ENCODE measurements at places on chromosomes 4 and X.
A peak's percentile ranks its signal among the peaks of the same experiment; 100 is the strongest.

- no peak for DNase-seq
Measured at GRCh38 chrX:154890990-154891639, 5.0 kb downstream of the F8A1 start.

DNA sequence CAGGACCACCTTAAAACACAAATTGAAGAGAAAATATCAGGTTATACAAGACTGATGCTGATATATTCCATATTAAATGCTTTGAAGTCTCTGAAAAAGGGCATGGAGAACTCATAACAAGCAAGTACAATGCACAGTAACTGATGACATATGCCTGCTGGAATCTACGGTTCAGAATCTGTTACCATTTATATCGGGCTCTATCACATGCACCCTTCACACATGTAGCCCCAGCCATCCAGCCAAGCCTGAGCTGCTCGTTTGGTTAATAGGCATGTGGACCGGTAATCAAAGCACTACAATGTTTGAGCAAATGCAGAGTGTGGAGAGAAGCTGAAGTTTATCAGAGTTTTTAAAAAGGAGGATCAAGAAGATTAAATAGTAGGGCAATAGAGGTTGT, 11.8 kb downstream of the COMMD8 start:
- DNase-seq, result no peak

DNA sequence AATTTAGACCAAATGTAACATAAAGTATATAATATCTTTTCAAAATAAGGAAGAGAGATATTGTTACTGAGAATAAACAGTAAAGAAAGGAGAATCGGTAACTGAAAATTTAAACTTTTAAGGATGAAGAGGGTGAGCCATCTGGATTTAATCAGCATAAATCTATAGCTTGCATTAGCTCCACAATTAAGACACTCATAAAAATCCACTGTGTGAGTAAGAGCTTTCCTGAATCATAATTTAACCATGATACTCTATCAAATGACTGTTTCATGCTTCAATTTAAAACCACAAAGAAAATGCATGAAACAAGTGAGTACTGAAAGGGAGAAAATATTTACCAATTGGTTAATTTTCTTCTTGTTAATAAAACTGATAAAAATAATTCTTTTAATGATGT, 951.5 kb upstream of the SLIT2 start:
- no peak for DNase-seq

DNA sequence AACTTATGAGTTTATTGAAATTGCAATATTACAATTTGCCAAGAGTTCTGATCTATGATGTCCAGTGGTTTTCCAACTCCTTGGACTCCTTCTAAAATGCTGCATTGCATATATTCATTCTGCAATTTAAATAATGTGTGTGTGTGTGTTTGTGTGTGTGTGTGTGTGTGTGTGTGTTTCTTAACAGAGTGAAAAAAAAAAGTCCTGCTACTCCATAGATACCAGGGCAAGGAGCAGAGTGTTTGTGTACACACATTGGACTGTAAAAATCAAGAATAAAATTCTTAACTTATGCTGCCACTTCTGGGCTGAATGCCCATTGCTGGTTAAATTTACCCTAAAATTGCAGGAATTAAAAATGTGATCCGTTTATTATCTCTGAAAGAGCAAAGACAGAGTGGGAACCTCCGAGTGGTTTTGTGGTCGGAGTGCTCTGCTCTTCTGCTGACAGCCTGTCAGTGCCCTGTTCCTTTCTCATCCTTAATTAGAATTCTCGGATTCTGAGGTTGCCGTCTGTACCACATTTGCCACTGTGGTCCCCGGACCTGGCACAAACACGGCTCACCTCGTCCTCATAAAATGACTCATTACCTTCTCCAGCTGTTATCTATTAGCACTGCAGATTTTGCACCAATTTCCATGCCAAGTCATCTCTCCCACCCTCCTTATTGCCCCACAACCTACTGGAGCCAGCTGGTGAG, 355.5 kb downstream of the KCNIP4 start:
- no peak for DNase-seq

DNA sequence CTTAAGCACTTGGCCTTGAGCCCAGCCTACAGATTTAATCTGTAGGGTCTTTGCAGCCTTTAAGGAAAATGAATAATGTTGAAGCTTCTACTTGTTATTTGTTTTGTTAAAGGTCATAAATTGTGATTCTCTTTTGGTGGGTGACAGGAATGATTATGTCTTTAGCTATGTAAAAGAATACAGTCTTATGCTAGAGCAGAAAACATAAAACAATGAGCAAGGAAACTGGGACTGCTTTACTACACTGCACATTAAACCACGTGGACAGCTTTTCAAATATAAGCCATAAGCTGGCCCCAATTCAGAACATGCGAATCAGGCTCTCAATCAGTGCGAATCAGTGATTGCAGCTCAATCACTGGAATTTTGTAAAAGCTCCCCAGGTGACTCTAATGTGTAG, 40.9 kb upstream of the TBC1D19 start:
- DNase-seq, result no peak

DNA sequence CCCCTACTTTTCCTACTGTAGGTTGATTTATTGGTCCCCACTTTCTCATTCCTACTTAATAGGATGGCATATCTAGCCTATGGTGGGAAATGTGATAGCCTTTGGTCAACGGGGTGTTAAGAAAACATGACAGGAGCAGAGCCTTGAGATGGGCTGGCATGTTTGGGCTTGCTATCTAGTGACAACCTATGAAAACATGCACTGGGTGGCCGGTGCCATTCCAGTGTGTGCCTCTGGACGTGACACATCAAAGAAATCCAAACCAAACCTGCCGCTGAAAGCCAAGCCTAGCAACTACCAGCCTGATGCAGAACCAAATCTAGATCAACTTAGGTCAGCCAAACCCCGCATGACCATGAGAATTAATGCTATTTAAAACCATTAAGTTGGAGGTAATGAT, 317.6 kb downstream of the DMD start:
- no peak for DNase-seq

DNA sequence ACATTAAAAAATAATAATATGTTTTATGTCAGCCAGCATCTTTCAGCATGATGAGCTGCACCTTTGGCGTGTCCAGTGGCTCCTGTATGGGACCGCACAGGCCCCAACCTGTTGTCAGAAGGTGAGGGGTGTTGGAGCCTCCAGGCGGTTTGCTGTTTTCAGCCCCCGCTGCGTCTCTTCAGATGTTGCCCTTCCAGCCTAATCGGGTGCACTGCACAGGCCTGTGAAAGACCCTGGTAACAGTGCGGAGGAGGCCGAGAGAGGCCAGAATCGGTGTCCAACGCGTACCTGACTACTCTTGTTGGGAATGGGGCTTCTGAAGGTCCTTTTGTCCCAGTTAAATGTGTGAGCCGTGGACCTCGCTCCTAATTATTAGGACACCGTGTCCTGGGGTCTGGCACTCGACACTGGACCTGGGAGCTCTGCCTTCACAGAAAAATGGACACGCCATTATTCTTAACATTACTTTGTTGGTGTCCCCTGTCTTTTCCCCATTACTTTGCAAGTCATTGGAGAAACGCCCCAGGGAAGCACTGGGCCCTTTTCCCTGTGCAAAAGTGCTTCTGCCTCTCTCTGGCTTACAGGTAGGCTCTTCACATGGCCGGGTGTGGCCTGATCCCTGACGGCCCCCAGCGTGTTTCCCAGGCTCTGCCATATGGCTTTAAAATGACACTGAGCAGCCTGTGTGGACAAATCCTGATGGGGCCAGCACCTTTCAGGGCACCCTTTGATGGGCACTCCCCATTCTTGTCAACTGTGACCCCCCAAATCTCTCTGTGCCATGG, 51.2 kb downstream of the TBC1D14 start:
- no peak for DNase-seq

DNA sequence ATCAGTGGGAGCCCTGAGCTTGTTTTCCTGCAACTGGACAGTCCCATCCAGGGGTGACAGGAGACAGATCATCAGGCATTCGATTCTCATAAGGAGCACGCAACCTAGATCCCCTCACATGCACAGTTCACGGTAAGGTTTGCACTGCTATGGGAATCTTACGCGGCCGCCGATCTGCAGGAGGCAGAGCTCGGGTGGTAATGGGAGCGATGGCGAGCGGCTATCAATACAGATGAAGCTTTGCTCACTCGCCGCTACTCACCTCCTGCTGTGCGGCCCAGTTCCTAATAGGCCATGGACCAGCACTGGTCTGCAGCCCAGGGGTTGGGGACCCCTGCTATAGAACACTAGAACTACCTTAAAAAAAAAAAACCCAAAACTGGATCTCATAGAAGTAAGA, 45.4 kb downstream of the ARSD start:
- no peak for DNase-seq

GRCh38 chrX:130916636-130917422, 13.8 kb upstream of the ENOX2 start:
- peak; percentile 62 for DNase-seq

- DNase-seq, result no peak
Measured at GRCh38 chrX:7163146-7163677, 15.3 kb upstream of the PUDP start.

- peak; percentile 51 for DNase-seq
Measured at GRCh38 chrX:65581661-65582339, 47.2 kb upstream of the LAS1L start.

DNA sequence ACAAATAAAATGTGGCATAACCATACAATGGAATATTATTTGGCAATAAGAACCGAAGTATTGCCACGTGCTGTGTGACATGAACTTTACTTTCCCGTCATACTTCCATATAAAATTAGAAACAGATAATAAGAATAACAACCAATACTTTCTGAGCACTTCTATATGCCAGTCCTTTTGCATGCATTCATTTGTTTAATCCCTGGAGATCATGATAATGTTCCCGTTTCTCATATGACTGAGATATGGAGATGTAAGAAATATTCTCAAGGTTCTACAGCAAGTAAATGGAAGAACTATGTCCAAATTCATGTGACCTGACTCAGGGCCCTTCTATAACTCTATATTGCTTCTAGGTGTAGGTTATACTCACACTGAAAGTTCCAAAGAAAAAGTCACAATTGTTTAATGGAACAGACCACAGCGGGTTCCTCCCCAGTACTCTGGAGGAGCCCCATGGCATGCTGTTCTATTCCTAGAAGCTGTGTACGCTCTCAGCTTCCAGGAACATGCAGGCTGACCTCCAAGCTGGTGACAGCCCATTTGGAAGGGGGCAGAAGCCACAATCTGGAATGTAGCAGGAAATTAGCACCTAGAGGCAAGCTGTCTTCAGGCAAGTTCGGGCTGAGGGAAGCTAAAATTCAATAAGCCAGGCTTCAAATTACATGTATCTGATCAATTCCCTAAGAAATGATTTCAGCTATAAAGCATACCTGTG, 31.5 kb downstream of the QDPR start:
- no peak for DNase-seq

DNA sequence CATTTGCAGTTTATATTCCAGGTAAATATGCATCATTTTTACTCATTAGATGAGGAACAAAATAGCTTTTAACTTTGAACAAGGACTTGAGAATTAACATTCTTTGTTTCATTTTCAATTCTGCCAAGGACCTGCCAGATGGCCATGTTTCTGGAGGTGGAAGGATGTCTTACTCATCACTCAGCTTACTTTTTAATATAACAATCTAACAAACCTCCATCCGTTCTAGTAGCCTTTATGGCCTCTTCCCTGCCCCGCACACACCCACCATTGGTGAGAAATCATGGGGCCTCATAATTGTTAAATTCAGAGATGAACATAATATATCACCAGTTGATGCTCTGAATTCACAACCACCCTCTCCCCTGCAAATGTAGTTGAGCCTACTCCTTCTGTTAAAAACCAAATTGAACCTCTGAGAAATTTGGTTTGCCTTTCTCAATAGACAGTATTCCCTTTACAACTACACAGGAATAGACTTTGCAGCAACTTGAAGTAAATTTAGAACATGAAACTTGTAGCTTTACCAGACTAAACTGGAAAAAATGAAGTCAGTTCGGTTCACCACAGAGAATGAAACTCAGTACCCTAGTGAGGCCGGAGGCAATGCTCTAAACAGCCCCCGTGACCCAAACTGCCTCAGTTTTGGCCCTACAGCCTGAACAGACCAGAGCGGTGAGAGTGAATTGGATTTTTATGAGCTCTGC, 50.1 kb upstream of the ACSL4 start:
- no peak for DNase-seq

- no peak for DNase-seq
Measured at GRCh38 chrX:97016106-97016505, 132.4 kb downstream of the RPA4 start.

- no peak for DNase-seq
Measured at GRCh38 chr4:126986828-126987227, 645.9 kb upstream of the INTU start.

DNA sequence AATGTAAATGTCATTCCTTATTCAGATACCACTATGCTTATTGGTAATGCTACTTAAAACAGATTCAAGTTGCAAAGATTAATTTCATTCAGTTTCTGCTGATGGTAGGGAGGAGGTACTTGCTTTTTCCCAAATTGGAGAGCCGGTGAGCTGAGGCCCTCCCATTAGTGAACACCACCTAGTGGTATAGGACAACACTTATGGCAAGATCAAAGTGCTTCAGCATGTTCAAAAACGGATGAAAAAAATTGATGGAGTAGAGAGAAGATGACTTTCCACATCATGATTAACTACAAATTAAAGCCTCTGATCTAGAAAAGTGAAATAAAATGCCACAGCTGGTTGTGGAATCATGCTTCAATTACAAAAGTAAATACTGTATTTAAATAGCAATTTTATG, 112.9 kb downstream of the MBNL3 start:
- DNase-seq, result no peak

- no peak for DNase-seq
Measured at GRCh38 chr4:107760281-107760947, 40.4 kb upstream of the PAPSS1 start.

GRCh38 chrX:18549643-18550042, 122.3 kb downstream of the RS1 start:
- no peak for DNase-seq

GRCh38 chr4:163380703-163381102, 37.0 kb downstream of the NPY5R start:
- no peak for DNase-seq

- no peak for DNase-seq
Measured at GRCh38 chr4:187158003-187158402, 434.3 kb upstream of the FAT1 start.

- DNase-seq, result no peak
Measured at GRCh38 chr4:38466401-38466800, 197.6 kb upstream of the KLF3 start.

DNA sequence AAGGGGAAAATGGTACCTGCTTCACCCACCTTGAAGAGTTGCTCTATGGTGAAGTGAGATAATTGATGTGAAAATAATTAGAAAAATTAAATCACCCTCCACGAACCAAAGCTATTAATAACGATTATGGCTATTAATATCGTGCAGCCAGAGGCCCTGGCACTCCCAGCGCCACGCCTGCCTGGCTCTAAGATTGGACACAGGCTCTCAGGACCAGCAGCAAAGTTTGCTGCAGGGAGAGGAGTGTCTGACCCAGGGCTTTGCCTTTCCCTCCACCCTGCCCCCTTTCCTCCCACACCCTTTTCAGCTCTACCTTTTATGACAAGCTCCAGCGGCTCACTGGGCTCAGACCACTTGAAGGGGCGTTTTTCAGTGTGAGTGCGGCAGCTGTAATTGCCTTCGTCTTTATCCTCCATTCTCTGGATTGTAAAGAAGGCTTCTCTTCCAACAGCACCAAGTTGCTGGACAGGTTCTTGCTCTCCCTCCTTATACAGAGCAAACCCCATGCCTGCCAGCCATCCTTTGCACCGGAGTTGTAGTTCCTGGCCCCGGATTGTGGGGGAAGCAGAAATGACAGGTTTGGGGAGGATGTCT, 11.5 kb downstream of the IGSF1 start:
- peak; percentile 34 for DNase-seq

GRCh38 chrX:48908600-48908999, 2.8 kb downstream of the SLC35A2 start:
- DNase-seq, result no peak

GRCh38 chr4:31366041-31366440, 645.9 kb downstream of the PCDH7 start:
- DNase-seq, result no peak

Data from nephron progenitor cell (in vitro differentiated cells).